Ecto neural progenitor cell (in vitro differentiated cells): ENCODE measurements at places on chromosomes 13 and 19.

GRCh38 chr13:45933203-45933908, 81.8 kb upstream of the SIAH3 start:
- no peak for DNase-seq

DNA sequence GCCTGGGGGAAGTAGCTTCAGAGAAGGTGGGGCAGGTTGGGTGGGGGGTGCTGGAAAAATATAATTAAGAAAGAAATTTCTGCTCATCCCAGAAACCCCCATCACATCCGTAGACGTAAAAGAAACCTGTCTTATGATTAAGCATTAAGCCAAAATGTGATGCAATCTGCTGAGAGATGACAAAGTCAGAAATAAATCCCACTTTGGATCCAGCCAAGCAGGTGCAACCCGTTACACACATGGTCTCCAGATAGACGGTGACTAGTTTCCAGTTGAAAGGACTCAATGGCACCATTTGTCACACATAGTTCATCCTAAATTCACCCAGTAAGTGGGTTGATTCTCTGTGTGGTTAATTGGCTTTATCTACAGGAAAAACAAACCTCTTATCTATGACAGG, 34.1 kb downstream of the PSG5 start:
- no peak for DNase-seq

DNA sequence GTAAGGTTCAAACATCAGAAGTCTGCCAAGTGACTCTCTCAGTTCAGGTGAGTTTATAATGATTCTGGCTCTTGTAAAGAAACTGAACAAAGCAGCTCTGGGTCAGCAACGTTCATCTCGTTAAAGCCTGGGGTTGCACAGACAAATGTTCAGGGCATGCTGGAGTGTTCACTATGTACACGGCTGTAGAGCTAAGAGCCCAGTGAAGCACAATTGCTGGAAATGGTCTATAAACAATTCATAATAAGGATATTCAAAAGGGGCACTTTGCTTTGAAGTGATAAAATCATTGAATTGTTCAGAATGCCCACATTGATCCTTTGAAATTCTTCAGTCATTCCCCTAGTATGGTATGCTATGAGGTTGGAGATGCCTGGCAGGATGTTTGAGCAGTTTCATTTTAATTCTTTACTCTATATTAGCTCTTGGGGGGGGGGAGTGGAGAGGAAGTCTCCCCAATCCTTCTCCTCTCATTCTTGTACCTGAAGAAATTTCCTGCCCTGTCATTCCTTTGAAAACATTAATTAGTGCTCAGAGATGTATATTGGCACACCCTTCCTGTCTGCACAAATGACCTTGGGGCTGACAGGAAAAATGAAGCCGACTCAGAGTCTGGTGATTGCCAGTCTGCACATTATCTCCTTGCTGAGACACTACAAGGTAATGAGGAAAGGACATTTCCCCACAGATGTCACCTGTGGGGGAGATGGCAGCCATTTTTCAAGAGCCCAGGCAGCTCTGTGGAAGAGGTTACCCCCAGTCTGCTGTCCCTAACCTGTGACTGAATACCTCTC, 145.5 kb downstream of the DLEU7 start:
- DNase-seq, result no peak

DNA sequence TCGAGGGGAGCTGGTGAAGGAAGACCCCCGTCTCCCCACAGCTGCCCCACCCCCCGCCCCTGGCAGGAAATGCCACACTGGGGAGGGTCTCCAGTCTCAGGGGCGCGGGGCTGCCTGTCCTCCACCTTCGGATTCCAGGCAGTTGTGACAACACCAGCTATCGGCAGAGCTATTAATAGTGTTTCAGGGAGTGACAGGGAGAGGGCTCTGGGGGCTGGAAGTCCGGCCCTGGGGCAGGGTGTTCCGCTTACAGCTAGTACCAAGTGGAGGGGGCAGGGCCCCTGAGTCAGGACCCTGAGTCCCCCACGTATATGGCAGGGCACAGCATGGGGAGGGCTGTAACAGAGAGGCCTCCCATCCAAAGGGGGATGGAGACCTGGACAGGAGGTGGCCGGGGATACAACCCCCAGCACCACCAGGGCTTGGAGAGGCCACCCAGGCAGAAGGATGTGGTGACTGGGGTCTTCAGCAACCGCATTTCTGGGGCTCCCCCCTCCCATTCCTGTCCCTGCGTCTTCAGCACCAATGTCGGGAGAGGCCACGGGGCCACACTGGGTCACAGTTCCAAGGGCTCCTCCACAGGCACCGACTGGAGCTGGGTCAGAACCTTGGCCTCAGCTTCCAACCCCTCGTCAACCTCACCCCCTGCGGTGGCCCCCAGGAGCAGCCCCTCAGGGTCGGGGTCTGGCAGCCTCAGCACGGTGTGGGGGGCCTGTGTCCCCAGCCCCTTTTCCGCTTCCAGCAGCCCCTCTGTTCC, 3.9 kb downstream of the SIX5 start:
- DNase-seq, result peak; percentile 50

DNA sequence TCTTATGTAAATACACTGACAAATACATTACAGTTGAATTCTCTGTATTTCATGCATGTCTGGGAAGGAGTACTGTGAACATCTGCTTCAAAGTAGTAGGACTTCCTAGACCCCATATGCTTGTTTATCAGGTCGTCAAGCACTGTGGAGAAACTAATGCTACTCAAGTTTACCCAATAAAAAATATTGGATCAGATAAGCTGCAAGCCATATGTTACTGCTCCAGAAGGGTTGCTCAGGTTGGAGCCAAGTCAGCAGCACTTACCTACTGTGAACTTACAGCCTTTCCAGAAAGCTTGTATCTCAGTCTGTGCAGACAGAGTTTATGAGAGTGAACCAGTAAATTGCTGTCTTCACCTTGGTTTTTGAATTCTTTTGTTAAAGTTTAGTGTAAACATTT, 36.2 kb downstream of the SLAIN1 start:
- DNase-seq, result no peak

DNA sequence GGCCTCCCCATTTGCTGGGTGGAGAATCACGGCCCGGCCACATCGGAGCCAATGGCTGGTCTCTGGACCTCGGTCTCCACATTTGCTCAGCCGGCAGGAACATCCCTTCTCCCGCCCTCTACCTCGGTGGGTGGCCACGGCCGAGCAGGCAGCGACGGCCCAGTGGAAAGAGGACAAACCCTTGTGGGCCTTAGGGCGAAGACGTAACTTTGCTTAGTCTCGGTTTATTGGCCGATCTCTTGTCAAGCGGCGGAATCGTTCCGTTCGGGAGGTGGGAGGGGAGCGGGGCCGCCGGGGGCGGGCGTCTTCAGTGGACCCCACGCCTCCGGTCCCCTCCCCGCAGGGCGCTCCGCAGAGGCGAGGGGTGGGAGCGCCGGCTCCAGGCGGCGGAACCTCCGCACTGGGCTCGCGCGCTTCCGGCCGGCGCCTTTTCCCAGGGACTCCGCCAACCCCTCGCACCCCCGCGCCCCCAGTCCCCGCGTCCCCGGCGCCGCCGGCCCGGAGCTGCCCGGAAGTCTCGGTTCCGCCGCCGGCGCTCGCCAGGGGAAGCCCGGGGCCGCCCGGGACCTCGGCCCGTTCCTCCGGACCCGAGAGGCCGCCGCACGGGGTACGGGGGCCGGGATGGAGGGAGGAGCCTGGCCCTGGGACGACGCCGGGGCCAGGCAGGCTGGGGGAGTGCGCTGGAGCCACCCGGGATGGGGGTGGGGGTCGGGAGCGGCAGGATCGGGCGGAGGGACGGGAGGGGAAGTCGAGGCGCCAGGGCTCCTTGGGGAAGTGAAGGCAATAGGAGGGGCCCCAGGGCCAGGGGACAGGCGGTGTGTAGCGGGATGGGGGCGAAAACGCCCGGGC, at the start of gene ZNF580:
ZNF580 (plus strand) TSS at position 426 of the 849 bp plus-strand sequence. CDS start 1,507 bp downstream, outside the sequence.
- peak; percentile 82 for DNase-seq

DNA sequence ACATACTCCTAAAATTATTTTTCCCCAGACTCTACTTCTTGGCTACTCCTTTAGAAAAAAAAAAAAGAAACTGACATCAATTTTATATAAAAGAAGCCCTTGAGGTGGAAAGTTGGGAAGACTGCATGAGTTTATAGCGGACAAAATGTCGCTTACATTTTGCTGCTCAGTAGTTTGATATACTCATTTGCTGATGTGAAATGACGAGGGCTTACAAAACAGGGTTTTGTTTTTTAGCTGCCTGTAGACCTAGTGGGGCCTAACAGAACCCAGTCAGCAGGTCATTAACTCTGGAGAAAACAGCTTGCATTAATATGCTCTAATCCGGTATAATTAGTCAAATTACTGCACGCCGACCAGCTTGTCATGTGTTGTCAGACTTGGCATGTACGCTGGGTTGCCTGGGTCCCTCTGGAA, 37.6 kb upstream of the MAB21L1 start:
- DNase-seq, result no peak

- no peak for DNase-seq
Measured at GRCh38 chr19:35417713-35418534, 30.1 kb upstream of the FFAR2 start.

- no peak for DNase-seq
Measured at GRCh38 chr19:33659835-33660234, 38.1 kb downstream of the CHST8 start.

GRCh38 chr19:44876930-44877535, 14.0 kb upstream of the TOMM40 start:
- DNase-seq, result no peak

DNA sequence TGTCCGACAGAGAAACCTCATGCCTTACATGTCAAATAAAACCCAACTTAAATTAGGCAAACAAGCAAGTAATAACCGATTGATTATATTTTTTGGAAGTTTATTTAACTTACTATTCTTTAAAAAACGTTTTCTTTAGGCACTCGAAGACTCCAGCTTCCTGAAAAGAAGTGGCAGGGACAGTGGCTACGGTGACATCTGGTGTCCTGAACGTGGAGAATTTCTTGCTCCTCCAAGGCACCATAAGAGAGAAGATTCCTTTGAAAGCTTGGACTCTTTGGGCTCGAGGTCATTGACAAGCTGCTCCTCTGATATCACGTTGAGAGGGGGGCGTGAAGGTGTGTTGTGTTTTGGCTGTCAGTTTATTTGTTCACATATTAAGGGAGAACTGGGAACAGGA, 164.4 kb downstream of the LMO7 start:
- no peak for DNase-seq

DNA sequence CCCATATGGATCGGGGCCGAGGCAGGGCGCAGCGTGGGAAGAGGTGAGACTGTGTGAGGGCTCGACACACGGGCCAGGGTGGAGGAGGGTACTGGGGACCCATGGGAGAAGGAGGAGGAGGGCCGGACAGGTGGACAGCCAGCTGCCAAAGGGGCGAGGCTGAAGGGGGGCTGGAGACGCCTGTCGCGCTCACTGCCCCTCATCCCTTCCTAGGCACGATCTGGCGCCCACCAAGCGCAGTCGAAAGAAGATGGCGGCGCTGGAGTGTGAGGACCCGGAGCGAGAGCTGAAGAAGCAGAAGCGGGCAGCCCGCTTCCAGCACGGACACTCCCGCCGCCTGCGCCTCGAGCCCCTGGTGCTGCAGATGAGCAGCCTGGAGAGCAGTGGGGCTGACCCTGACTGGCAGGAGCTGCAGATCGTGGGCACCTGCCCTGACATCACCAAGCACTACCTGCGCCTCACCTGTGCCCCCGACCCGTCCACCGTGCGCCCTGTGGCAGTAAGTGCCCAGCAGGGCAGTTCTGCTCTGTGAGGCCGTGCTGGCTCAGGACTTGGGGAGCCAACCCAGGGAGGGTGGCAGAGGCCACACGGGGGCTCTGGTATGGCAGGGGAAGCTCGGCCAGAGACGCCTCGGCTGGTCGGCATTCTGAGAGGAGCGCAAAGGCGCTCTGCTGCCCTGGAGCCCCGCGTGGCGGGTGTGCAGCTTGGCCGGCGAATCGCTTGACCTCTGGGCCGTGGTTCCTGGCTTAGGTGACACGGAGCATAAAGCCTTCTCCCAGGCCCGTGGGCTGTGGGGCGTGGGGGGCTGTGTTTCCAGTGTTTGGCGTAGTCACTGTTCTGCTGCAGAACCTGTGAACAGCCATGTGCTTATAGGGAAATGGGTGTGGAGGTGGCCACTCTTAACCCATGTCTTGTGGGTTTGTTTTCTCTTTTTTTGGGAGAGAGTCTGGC, 6.9 kb downstream of the LENG9 start:
- no peak for DNase-seq

DNA sequence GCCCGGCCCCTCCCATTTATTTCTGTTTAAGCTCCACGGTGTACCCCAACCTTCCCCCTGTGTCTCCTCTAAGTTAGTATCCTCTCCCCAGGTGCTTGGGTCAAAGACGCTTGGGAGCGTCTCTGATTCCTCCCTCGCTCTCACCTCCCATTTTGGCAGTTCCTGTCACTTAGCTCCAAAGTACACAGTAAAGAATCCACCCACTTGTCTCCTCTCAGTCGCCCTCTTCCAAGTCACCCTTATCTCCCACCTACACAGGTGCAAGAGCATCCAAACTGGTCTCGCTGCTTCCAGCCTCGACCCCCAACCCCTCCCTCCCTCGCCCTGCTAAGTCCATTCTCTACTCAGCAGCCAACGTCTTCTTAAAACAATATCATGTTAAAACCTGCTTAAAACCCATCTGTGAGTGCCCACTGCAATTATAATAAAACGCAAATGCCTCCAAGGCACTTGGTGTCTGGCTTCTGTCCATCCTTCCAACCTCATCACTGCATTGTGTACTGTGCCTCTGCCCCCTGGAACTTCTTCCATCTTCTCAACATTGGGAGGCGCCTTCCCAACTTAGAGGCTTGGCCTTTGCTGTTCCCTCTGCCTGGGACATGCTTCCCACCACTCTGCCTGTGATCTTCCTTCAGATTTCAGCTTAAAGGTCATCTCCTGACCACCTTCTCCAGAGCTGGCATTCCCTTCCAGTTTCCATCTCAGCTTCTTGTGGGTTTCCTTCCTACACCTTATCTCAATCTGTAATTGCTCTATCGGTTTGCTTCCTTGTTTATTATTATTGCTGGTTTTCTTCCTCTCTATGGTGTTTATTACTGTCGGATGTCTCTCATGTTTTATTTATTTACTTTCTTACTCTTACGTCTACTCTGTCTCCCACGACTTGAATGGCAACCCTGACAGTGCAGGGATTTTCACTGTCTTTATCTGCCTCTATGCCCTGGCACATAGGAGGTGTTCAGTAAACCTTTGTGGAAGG, 9.5 kb upstream of the KLK14 start:
- no peak for DNase-seq

- DNase-seq, result no peak
Measured at GRCh38 chr13:80082396-80083080, 258.4 kb downstream of the SPRY2 start.
